ENCODE measurements at places on chromosomes 5 and 9.

GRCh38 chr9:134787601-134788531 lies 92.7 kb upstream of the FCN2 start:
- no peak for DNase-seq

DNA sequence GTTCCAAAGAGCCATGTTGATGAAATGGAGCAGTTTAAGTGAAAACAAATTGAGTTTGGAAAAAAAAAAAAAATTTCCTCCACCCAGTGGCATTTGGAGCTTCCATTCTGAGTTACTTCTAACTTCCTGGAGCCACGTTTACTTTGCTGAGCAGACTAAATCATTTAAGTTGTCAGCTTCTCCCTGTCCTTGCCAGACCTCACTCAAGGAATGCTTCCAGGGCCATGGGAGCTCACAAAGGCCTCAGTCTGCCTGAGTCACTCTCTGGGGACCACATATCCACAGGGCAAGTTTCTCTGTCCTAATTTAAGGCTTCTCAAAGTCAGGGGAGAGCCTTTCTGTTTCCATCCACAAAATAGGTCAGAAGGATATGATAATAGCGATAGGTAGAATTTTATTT lies 210.3 kb upstream of the TNC start:
- DNase-seq, result no peak

DNA sequence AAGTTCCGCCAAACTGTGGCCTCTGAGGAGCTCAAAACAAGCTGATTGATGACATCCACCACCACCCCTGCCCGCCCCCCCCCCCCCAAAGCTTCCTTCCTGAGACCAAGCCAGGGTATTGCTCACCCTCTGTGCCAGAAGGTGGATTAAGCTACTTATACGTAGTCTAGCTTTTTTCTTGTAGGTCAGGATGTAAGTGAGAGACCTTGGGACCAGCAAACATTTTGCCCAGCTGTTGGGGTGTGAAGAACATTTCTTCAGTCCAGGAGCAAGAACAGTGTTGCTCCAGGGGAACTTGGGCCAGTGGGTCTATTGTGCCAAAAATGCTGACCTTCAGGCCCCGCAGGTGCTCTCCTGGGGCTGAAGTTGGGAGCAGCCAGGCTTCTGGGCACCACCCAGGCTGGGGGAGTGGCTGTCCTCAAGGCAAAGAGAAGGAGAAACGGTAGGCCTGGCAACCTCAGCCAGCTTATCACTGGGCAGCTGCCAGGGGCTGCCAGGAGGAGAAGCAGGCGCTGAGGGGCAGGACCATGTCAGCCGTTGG lies 18.0 kb downstream of the NEURL1B start:
- DNase-seq, result no peak

DNA sequence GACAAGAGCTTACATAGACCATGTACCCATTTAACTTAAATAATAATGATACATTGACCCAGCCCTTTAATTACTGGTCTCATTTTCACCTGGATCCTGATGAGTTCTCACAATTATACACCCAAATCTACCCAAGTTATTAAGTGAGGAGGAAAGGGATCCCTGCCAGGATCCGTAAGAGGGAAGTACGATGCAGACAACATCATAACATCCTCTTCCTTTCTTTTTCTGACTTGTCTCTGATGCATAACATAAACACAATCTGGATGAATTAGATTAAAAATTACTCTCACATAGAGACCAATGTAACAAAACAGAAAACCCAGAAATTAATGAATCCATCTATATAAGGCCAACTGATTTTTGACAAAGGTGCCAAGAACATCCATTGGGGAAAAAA lies 17.0 kb downstream of the MARCHF3 start:
- no peak for DNase-seq

DNA sequence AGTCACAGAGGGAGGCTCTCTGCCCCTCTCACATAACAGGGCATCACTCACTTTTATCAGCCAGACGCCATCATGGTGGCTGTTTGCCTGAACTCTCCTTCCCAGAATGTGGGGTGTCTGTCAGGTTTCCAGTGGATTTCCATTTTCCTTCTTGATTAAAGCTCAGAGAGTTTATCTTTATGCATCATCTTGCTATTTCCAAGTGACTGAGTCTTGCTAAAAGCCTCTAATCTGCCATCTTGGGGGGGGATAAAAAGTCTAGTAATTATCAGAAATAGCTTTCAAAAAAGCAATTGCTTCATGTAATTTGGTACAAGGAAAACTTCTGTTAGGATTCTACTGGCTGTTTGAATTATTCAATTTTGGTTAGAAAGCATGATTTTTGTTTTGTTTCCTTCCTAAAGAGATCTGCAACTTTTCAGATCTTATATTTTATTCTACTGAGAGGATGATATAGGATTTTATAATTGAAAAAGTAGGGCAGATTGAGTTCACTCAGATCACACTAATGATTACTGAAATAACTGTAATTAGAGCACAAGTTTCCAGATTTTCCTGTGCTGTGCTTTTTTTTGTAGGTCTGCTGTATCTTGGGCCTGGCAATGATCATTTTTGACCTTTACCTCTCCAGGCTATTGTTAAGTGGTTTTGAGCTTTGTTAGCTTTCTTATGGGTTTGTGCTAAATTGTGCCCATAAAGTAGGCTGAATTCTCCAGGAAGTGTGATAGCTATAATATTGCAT lies 661.5 kb downstream of the TLE4 start:
- DNase-seq, result no peak

DNA sequence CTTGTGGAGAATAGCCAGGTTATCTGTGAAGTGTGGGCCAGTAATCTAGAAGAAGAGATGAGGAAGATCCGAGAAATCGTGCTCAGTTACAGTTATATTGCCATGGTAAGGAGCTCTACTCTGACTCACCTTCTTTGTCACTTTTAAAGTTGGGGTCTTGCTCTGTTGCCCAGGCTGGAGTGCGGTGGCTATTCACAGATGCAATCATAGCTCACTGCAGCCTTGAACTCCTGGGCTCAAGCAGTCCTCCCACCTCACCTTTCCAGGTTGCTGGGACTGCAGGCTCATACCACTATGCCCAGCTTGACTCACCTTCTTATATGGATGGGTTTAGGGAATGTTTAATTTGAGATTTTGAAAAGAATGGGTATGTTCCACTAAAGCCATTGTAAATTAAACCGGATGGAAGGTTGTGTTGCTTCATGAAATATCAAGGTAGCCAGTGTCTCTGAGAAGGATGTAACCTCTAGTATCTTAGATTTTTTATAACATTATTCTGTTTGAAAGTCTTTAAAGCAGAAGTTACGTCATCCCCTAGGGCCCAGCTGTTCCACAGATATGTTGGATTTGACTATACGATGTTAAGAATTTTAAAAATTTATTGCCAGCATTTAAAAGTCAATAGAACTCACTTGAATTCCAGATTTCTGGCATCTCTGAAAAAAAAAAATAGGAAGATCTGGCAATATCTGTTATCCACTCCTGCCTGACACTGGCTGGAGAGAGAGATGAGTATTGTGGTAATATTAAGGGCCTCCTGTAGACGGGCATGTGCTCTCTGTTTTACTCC lies 5.1 kb downstream of the CNOT8 start:
- DNase-seq, result no peak

GRCh38 chr5:134905246-134905996 lies 490 bp downstream of the PCBD2 start:
- peak; percentile 62 for DNase-seq

DNA sequence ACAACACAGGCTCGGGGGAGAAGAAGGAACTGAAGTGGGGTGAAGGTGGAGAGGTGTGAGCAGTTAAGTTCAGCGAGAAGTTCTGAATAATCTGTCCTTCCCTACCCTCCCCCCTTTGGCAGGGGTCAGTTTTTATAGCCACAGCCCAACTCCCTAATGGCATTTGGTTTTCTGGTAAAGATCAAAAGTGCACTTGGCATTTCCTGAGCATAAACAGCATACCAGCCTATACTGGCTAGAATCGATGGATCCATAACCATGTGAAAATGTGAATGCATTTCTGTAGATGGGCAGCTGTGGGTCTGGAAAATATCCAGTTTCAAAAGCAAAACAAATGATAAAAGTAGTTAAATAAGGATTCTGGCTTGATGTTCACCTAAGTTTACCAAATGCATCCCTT lies 410.9 kb downstream of the PLK2 start:
- DNase-seq, result no peak

- no peak for DNase-seq
Observed at GRCh38 chr5:125293223-125293622, 546.8 kb upstream of the ZNF608 start.

DNA sequence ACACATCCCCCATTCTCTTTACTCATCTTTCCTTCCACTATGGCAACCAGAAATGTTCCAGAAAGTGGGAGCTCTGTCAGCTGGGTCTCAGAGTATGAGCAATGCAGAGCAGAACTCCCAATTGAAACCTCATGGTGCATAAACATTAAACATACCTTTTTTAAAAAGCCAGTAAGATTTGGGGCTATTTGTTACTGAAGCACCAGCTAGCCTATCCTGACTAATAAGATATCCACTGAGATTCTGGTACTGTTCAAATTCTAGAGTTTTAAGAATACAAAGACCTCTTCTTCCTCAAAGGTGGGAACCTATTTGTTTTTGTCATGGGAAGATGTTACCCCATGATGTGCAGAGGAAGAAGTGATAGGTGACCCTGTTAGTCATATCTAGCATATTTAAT lies 46.1 kb upstream of the EGFLAM start:
- DNase-seq, result no peak

DNA sequence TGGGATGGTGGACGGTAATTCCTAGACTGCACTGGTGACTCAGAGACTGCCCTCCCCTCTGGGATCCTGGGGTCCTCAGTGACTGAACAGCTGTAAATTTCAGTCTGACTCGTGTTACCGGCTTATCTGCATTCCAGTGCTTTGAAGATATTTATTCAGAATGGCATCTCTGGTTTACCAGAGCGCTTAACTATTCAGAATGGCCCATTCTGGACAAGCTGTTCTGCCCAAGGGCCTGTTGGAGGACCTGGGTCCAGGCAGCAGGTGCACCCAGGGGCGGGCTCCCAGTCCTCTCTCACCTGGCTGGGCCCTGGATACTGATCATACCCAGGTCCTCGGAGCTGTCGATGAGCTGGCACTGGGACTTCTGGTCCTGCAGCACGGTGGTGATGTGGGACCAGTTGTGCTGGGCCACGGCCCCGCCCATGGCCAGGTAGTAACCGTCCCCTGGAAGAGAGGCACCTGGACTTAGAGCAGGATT lies 48.0 kb downstream of the SARDH start:
- no peak for DNase-seq

DNA sequence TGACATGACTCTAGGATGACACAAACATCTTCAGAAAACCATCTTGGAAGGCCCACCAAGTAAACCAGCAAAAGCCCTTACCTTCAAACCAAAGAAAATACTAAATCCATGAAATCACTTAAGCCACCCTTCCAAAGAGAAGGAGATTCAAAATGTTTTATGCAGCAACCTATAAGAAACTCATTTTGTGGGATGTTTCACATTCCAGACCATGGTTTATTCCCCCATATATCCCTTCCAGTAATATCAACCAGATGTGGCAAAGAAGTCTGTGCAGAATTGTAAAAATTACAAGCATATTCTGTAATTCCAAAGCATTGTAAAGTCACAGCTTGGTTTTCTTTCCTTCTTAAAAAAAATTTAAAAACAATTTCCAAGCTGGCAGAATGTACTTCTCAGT lies 117.4 kb downstream of the SLIT3 start:
- no peak for DNase-seq

GRCh38 chr9:120350596-120350995 lies 229.4 kb downstream of the CDK5RAP2 start:
- no peak for DNase-seq

DNA sequence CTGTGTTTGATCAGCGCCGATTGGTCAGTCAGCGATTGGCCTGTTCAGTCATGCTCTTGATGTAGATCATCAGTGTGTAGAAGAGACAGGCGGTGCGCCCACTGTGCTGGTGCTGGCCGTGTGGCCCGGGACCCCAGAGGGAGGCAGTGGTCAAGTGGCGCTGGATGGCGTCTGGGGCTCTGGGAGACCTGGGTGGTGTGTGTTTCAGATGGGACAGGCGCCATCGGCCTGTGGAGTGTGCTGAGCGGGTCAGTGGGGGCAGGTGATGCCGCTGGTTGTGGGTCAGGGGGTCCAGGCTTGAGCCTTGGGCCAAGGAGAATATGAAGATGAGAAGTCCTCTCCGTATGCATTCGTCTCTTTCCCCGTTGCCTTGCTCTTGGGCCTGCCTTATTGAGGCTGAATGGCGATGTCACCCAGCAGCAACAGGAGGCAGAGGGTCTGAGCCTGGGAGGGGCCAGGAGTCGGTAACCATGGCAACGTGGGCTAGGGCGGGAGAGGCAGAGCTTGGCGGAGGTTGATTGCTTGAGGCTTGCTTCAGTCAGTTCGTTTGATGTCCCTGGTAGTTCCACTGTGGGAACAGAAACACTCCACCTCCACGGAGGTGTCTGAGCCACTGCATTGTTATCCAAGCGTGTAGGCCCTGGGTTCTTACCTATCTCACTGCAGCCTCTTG lies 117.8 kb upstream of the CACNA1B start:
- no peak for DNase-seq

DNA sequence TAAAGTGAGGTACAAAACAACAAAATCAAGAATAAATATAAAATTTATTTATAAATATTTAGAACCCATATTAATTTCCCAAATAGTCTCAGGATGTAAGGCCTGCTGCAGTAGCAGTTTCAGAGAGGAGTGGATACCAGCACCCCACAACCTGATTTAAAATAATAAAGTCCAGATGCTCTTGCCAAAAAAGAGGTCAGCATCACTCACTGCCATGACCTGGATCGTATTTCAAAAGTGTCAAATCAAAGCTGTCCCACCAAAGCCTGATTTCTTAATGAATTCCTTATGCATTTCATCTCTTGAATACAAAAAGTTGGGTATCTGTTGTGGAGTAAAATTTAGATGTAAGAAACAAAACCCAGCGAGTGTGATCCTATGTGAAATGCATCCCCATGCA lies 58.0 kb upstream of the ROR2 start:
- no peak for DNase-seq

DNA sequence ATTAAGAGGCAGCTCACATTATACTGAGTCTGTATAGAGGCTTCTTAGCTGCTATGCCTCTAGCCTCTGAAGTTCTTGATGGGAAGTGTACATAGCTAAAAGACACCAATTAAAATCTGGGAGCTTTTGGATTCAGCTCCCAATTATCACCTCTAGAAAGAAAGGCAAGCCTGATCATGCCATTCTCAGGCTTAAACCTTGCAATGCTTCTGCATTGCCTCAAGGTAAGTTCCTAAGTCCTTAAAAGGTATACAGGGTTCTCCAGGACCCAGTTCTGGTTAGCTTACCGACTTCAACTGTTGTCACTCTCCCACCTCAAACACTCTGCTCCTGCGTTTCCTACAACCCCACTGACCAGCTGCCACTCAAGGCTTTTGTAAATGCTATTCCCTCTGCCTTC lies 17.5 kb upstream of the CCL28 start:
- DNase-seq, result no peak

- DNase-seq, result no peak
Observed at GRCh38 chr9:95807326-95807947, 68.1 kb upstream of the ERCC6L2 start.

DNA sequence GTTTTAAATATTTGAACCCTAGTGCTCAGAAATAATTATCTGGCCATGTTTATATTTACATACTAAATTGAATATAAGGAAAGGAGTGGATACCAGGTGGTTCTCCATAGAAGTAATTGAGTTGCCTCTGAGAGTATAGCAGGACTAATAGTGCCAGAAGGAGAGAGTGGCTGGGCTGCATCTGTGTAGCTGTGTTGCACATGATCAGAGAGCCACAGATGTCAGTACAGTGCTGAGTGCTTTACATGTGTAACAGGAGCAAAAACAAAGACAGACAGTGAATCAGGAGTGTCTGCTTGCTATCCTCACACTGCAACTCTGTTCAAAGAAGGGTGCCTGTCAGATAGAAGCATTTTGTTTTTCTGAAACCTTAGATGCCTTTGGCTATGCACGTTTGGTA lies 353.9 kb upstream of the PAPPA start:
- no peak for DNase-seq

GRCh38 chr9:82271106-82271561 lies 282.6 kb downstream of the SPATA31D1 start:
- DNase-seq, result no peak

Measured in NCI-H774 (cell line).